Stimulated activated CD8-positive, alpha-beta memory T cell treated with anti-CD3 and anti-CD28 coated beads, Interleukin-4, amount 100 ng/mL, for 1 hour (primary cell): ENCODE measurements at places on chromosomes 4 and X.

DNA sequence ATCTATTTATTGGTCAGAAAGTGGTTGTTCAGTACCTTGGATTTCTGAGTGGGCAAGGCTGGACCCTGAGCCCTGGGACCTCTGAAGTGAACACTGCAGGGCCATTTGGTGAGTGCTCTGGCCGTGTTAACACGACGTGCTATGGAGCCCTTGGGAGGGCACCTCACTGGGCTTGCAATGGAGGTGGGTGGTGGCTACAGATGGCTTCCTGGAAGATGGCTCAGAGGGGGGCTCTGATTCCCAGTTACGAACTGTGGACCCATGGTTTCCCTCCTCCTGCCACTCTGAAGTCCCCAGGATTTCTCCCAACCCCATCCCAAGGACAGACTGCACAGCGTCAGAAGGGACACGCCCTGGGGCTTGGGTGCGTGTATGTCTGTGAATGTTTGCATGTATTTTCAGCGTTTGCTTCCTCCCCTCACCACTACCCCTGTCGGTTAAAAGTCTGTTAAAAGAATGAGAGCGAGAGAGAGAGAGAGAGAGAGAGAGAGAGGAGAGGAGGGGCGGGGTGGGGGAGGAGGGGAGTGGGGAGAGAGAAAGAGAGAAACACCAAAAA lies 3.7 kb upstream of the RHOH start:
- no peak for DNase-seq

GRCh38 chr4:140019619-140020347 lies 134.2 kb downstream of the MAML3 start:
- no peak for DNase-seq

DNA sequence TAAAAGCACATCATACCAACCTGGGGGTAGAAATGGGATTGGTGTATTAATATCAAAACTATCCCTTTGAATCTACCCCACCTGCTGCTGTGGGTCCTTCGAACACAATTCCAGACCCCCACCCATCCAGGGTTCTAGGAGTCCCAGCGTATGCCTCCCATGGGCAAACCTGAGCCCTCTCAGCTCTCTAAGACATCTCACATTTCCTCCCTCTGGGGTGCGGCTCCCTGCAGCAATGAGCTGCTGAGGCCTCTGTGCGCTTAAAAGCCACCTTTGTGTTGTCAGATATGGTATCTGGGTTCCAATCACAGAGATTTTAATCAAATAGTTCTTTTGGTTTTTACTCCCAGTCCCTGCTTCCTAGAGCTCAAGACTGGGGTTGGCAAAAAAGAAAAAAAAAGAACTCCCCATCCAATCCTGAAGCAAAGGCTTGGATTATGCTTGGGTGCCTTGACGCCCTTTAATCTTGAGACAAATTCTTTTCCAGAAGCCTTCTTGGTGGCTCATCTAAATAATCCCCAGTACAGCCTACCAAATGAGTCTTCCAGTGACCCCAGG lies 37.5 kb upstream of the NOCT start:
- DNase-seq, result no peak

DNA sequence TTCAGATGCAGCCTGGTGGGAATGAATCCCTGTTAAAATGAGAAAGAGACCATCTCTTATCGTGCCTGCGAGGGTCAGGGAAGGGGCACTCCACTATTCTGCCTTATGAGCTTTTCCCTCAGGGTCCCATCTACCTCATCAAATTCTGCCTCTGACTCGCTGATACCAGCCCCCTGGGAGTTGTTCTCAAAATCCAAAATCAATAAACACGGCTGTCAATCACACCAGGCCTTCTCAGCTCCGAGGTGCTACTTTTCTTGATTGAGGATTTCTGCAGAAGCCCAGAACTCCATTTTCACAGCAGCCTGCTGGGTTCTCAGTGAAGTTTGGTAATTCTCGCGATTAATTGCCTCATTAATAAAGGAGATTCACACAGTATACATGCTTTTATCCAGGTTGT lies 312.6 kb downstream of the STIM2 start:
- no peak for DNase-seq

GRCh38 chr4:78862314-78862737 lies 76.9 kb downstream of the PAQR3 start:
- no peak for DNase-seq

DNA sequence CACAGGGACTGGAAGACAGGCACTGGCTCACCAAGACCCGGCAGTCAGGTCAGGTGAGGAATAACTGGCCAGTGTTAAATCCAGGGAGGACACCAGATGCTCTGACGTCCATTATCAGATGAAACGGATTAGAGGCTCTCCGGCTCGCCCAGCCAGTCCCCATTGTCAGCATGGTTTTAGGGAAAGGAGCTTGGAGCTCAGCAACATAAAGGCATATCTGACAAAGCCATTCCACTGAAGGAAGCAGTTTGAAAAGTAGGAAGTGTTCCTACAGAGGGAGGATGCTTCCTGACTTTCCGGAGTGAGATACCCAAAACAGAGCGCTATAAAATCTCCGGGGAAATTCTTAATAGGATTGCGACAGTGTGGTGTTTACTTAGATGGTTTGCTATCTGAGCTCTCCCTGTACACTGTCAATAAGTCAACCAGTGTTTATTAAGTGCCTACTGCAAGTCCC lies 14.8 kb downstream of the NDNF start:
- no peak for DNase-seq

- DNase-seq, result no peak
Measured at GRCh38 chr4:76663824-76664223, 228.8 kb downstream of the SHROOM3 start.

DNA sequence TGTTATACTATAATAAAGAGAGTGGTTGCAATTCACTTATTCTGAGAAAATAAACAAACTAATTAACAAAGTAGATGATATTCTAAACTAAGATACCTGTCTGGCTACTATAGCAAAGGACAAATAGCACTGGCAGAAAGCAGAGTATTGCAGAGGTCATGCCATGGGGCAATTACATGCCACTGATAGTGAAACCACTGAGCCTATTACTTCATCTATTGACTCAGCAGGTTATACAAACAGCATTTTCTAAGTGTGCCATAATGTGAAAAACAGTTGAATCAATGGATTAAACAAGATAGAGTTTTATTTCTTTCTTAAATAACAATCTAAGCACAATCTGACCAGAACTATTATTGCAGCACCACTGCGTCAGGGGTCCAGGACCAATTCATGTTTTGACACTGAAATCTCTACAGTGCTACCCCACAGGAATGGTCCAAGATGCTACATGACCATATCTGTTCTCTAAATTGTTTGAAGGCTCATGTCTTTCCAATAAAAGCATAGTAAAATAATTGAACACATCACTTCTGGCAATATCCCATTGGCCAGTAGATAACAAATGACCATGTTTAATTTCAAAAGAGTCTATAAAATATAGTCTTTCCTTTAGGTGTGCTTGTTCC lies 389.5 kb upstream of the GRID2 start:
- no peak for DNase-seq
